Hematopoietic multipotent progenitor cell (in vitro differentiated cells): ENCODE measurements at places on chromosomes 16 and 17.
A peak's percentile ranks its signal among the peaks of the same experiment; 100 is the strongest.

DNA sequence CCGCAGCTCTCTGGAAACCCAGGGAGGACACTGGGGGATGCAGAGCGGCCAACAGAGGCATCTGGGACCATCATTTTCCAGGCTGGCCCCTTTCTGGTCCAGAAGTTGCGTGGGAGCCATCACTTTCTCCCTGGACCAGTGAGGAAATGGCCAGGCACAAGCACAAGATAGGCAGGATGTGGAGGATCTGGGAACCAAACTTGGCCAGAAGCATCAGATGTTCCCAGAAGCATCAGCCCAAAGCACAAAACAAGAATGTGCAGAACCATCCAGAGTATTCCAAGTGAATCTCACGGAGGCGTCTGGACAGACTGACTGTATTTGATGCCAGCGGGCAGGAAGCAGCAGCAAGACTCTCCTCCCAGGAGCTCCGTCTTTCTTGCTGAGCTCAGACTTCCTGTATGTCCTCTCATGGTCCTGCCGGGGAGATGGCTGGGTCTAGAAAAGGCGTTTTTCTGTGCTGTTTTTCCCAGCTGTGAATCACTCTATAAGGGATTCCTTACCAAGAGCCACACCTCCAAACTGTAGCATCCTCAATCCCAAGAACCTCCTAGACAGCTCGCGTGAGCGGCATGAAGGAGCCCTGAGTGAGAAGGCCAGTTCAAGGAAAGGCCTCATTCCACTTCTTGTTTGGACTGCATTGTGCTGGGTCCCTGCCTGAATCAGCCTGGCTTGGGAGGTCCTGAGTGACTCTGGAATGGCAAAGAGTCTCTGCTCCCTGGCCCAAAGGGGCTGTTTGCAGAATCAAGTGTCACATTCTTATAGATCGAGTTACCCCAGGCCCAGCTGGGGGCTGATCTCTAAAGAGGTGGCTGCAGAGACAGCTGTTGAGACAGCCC lies 49.5 kb upstream of the MTSS2 start:
- no peak for DNase-seq

DNA sequence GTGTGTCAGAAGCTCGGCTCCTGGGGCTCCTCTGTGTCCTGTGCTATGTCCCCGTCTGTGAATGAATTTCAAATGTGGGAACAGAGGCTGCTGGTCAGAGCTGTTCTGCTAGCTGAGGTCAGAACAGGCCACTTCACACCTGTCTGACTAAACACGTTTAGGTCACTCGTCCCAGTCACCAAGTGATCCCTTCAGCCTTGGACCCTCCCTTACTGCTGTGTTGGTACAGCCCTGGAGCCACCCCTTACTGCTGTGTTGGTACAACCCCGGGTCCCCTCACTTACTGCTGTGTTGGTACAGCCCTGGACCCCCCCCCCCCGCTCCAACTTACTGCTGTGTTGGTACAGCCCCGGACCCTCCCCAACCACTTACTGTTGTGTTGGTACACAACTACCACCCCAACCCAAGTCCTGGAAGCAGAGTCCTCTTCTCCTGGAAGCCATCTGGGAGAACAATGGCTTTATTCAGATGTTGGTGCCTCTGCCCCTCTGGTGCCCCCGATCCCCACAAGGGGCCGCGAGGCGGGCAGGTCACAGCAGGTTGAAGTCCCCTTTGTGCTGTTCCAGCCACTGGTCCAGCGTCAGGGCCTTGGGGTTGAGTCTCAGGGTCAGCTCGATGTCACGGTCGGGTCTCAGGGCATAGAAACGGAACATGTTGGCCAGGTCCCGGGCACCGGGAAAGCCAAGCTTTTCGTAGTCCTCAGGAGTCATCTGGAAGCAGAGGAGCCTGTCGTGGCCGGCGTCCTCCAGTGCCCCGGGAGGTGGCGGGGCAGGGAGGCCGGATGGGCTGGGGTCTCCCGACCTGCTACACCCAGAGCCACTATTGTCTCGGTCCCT lies 13.0 kb downstream of the NMRAL1 start:
- no peak for DNase-seq

DNA sequence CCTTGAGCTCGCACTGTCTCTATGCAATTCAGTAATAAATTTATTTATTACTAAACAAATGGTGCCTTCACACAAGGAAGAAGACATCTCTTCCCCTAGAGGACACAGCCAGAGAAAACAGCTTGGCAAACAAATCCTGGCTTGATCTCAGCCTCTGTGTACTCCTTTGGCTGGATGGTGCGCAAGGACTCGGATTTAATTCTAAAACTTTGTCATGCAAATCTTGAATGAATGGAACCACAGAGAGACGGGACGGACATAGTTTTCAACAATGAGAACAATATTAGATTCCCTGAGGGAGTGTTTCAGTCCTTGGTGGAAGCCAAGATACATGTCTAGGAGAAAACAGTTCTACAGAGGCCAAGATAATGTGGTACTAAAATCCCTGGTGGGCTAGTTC lies 349.5 kb downstream of the NPIPA8 start:
- no peak for DNase-seq

DNA sequence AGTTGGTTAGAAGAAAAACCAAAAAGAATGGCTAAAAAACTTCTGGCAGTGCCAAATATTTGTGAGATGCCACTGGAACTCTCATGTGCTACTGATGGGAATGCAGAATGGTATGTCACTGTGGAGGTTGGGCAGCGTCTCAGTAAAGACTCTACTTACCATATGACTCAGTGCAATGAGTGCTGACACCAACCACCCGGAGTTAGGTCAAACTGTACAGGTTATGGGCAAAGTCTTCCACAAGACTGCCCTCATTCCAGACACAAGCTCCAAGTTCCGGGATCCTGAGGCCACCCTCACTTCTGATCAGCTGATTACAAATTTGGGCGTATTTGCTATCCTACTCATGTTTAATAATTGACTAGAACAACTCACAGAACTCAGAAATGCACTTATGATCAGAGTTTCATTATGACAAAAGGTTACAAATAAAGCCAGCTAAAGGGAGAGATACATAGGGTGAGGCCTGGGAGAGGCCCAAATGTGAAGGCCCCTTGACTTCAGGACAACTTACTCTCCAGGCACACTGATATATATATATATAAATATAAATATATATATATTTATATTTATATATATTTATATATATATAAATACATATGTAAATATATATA lies 114.9 kb downstream of the TRIM37 start:
- no peak for DNase-seq

GRCh38 chr17:72590382-72590781 lies 469.6 kb downstream of the SOX9 start:
- no peak for DNase-seq

DNA sequence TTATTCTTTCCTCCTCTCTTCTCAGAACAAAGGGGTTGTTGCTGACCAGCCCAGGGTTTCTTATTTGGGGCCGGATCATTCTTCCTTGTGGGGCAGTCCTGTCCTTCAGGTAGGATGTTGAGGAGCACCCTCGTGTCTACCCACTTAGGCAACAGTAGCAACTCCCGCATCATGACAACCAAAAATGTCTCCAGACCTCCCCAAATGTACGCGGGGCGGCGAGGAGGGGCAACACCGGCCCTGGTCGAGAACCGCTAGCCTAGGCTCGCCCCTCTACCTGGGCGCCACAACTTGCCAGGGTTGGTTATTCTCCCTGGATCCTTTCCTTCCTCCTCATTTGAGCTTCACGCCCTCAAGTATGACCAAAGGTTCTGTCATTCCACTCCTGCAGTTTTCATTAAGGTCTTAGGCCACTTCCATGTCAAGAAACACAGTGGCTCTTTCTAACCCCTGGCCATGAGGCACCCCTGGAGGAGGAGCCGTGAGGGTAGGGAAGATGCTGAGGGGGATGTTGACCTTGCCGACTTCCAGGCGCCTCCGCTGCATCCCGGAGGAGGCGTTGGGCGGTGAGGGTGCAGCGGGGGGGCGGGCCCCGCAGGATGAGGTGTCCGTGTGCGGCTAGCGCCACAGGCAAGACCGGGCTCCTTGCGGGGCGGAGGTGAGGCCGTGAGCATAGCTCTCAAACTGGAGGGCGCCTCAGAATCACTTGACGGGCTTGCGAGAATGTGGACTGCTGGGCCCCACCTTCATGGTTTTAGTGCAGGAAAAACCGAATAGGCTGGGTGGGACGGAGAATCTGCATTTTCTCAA lies 712 bp upstream of the SPECC1 start:
- DNase-seq = peak; percentile 23

DNA sequence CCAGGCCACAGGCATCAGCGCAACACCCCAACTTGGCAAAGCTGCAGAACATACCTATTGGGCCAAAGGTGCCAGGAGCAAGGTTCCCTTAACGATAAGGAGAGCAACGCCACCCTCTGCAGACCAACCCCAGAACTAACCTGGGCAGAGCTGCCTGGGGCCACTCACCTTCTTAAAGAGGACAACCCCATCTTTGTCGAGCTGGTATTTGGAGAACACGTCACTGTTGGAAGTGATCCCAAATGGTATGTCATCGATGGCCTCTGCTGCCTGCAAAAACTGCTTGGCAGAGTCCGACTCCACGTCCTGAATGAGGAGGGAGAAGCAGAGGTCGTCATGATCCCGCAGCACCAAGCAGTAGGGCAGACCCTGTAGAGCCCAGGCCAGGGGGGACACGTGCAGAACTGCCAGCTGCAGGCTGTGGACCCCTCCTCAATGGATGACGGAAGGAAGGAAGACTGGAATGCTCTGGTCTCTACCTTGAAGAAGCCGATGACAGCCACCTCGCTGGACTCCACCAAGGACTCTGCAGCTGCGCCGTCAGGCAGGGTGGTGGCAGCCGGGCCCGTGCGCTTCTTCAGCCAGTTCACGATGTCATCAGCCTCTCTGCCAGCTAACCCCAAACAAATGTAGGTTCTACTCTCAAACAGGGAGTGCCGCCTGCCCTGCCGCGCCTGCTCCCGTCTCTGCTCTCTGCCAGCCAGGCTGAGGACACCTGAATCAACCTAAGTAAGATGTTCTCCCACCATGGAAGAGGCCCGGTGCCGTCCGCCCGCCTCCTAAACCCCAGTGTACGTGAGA lies 5.2 kb downstream of the P4HB start:
- DNase-seq = no peak

DNA sequence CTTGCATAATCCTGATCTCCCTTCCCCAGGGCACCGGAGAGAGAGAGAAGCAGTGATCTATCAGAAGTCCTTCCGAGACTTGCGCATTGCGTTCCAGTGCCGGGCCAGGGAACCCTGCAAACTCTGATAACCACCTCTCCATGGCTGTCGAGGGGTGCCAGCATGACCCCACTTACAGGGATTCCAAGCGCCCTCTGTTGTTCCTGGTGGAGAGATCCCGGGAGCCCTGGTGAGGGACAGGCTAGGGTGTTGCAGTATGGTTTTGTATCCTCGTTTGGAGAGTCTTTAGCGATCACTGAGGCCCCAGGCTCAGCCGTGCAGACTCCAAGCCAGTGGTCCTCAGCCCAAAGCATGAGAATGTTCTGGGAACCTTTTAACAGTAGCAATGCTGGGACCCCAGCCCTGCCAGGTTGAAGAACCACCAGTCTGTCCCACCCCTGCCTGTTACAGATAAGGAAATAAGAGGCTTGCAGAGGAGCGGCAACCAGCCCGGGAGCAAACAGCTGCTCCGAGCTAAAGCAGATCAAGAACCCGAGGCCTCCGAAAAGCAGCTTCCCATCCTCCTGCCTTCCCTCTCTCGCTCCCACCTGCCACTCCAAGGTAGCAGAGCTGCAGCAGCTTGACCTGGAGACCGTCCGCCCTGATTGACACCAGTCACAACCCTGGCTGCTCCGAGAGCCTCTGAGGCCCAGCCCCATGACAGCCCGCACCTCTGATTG lies 150.3 kb upstream of the RPL38 start:
- no peak for DNase-seq

DNA sequence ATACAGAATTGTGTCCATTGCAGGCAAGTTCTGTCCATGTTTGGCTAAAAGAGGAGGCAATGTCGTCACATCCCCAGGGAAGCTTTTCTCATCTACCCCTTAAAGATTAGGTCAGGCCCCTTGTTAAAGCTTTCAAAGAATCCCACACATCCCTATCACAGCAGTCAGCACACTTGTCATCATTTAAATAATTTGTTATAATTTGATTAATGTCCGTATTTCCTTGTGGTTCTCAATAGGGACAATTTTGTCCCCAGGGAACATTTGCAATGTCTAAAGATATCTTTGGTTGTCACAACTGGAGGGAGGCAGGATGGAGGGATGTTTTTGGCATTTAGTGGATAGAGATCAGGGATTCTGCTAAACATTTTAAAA lies 28.1 kb upstream of the NFAT5 start:
- DNase-seq = no peak

GRCh38 chr17:60392845-60393702 lies 1.1 kb upstream of the USP32 start:
- peak; percentile 52 for DNase-seq

DNA sequence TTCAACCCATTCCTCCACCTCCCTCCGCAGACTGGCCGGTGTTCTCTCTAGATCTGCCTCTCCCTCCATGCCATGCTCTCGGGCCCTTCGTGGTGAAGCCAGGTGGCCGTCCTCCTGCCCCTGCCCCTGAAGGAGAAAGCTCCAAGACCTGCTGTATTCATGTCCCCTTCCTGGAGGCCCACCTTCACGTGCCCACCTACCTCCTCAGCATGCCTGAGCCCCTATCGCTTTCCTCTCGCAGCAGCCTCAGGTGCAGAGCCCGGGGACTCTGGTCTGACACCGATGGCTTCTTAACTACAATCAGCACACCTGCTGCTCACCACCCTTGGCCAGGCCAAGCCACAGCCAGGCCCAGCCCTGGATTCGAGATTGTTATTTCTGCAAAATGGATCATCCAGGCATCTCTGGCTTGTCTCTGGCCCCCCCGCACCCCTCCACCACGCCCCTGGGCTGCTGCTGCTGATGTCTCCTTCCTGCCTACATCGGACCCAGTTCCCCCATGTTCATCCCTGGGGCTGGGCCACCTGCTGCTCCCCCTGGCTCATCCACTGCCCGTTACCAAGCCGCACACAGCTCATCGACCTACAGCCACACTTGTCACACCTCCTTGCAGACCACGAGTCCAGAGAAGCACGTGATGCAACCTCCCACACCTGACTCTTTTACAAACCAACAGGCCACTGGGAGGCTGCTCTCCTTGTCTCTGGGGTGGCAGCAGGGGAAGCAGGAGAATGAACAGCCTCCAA lies 32.5 kb upstream of the TNFRSF13B start:
- DNase-seq = no peak
